ENCODE measurements at places on chromosomes 3 and 15. TPM values are rescaled to one million over a fixed set of nuclear protein-coding genes. Genes with fewer than 3 reads are reported as not detected.

DNA sequence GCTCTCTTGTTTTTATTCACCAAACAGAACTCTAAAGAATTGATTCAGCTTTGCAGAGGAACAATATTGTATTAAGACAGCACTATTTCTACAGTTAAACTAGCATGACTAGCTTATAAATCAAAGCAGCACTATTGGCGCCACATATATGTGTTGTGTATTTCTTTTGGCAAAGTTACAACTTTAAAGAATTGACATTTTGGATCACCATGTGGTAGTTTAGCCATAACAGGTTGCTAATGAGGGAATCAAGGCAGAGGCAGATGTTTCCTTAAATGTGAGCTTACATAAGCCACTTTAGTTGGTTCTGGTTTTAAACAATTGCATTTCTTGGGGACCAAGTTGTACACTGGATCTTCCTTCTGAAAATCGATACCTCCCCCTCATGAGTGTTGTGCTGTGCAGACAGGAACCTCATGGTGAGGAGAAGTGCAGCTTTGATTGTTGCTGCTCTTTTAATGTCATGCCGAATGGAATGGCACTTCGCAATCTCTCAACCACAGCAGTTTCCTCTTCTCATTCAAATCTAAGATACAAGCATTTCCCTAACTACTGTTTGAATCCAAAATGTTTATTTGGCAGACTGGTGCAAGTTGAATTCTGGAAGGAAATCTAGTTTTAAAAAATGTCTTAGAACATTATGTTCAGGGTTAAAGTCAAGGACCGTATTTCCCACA is 151.2 kb downstream of the MYRIP start:
- no peaks in the 10 kb centered on the region for H3K36me3 ChIP-seq
- H3K27me3 ChIP-seq = peaks cover under 1% of the 10 kb centered on the region
- H3K4me3 ChIP-seq = no peak overlapping the region
- H3K27ac ChIP-seq = no peak overlapping the region

The SUSD5 gene
- total RNA-seq = not detected

DNA sequence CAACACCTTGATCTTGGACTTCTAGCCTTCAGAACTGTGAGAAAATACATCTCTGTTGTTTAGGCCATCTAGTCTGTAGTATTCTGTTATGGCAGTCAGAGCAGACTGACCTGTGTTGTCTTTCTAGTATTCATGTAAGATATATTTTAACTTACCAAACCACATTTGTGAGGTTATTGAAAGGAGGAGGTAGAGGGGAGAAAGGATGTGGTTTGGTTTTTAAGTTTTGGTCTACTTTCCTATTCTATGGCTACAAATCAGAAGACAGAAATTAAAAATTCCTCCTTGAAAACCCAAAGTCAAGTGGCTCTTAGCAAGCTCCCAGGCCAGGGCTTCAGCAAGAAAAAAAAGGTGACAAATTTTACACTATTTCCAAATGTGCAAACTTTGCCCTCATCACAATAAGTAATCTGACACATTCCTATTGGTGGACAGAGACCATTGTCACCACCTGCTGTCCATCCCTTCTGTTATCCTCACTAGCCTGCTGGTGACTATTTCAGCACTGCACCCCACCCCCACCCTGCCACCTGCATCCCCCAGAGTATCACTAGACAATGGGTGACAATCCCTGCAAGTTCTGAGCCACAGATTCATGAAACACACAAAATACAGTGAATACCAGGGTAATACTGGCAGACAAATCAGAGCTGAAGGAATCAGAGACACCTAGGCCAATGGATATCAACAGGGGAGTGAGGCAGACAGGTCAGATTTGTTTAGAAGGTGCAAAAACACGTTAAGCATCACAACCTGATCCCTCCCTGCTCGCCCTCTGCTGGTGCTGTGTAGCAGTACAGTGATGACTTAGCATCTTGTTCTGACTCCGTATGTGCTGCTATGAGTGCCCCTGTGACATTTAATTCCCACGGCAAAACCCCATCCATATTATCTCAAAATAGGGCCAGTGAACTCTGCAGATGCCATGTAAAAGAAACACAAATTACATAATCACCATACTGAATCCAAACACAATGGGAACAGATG is 79.0 kb upstream of the DCLK3 start:
- peak overlapping the region; percentile 27 for H3K27ac ChIP-seq
- peaks cover 52% of the 10 kb centered on the region for H3K36me3 ChIP-seq
- H3K4me1 ChIP-seq = peaks cover 26% of the 10 kb centered on the region

GRCh38 chr15:101172501-101173071 is 79.3 kb downstream of the CHSY1 start:
- H3K27ac ChIP-seq = no peak overlapping the region
- H3K36me3 ChIP-seq = peaks cover 27% of the 10 kb centered on the region
- DNase-seq = no peak
- H3K4me1 ChIP-seq = peaks cover 41% of the 10 kb centered on the region

DNA sequence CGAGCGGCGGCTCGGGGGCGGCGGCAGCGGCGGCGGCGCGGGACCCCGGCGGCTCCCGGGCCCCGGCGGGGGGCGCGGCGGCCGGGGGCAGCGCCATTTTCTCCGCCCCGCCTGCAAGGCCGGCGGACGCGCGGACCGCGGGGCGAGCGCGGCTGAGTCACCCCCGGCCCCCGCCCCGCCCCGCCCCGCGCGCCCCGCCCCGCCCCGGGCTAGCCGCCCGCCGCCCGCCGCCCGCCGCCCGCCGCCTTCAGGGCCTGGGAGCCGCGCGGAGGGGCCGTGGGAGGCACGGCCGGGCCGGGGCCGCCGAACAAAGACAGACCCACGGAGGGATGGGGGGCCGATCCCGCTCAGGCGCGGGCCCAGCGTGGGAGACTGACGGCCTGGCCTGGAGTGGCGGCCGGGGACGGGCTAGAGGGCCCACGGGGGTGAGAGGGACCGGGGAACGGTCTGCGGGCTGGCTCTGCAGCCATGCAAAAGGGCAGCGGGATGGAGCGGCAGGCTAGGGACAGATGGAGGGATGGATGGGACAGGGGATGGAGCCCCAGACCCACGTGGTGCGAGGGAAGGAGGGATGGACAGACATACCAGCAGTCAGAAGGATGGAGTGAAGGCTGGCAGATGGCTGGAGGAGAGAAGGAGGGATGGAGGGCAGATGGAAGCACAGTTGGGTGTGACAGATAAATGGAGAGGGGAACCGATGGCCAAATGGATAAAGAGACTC is at the start of gene EIF4E3:
Gene EIF4E3, minus strand, starts transcription at position 132 of the 721 bp plus-strand sequence. Its CDS starts 35 bp downstream, at position 97.
- H3K36me3 ChIP-seq = peaks cover 6% of the 10 kb centered on the region
- DNase-seq = peak; percentile 31
- H3K27me3 ChIP-seq = no peaks in the 10 kb centered on the region
- H3K4me3 ChIP-seq = peak within 1 kb of the TSS; percentile 99
- H3K27ac ChIP-seq = peak within 1 kb of the TSS; percentile 98
- peaks cover 64% of the 10 kb centered on the region for H3K4me1 ChIP-seq

DNA sequence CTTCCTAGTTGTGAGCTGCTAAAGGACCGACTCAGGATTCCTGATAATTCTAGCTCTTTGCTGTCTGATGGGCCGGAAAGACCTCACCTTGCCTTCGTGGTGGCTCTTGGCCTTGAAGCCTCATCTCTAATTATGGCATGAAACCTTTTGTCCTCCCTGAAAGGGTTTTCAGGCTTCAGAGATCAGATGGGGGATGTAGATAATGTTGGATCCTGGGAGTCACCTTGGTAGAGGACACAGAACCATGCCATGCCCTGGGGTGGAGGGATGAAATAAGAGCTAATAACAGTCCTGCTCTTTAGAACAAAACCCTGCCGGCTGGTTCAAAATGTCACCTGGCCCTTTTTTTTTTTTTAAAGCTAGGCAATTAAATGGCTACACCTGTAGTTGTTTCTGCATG is 50.8 kb upstream of the SYN2 start:
- no peak overlapping the region for H3K27ac ChIP-seq
- H3K4me3 ChIP-seq = no peak overlapping the region
- DNase-seq = no peak
- peaks cover 17% of the 10 kb centered on the region for H3K27me3 ChIP-seq
- H3K36me3 ChIP-seq = no peaks in the 10 kb centered on the region
- H3K4me1 ChIP-seq = no peaks in the 10 kb centered on the region
